Stimulated activated CD8-positive, alpha-beta memory T cell treated with anti-CD3 and anti-CD28 coated beads, Interleukin-7, amount 100 ng/mL, for 4 hours (primary cell): ENCODE measurements at places on chromosomes 4 and X.

- DNase-seq = no peak
Measured at GRCh38 chr4:68249434-68249833, 3.9 kb upstream of the TMPRSS11B start.

GRCh38 chrX:150482537-150483206 lies 85.7 kb upstream of the MTM1 start:
- peak; percentile 30 for DNase-seq

DNA sequence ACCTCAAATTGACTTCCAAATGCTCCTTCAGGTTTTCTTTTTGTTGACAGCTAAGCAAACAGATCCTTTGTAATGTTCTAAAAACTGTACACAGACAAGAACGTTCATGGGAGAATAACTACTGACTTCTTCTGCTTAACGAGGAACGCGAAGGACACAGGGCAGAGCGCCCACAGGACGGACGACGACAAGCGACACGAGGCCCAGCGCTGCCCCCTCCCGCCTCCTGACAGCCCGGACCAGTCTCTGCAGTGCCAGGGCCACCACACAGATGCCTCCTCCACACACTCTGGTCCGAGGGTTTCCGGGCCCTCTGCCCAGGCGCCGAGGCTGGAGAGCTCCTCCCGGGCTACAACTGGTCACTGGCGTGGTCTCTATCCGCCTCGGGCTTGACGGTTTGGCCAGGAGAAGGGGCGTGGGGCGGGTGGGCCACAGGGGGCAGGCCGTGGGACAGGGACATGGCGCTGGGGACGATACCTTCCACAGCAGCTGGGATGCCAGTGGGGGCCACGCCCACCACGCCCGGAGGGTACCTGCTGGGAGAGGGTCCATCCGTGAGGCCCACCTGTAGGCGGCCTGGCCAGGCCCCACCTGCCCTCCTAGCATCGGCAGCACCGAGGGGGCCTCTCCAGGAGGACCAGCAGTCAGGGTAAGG lies 36.9 kb downstream of the CTBP1 start:
- DNase-seq = no peak

GRCh38 chr4:146095091-146095690 lies 80.3 kb upstream of the LSM6 start:
- DNase-seq = no peak

GRCh38 chr4:153206534-153206933 lies 2.3 kb downstream of the TRIM2 start:
- DNase-seq = no peak

DNA sequence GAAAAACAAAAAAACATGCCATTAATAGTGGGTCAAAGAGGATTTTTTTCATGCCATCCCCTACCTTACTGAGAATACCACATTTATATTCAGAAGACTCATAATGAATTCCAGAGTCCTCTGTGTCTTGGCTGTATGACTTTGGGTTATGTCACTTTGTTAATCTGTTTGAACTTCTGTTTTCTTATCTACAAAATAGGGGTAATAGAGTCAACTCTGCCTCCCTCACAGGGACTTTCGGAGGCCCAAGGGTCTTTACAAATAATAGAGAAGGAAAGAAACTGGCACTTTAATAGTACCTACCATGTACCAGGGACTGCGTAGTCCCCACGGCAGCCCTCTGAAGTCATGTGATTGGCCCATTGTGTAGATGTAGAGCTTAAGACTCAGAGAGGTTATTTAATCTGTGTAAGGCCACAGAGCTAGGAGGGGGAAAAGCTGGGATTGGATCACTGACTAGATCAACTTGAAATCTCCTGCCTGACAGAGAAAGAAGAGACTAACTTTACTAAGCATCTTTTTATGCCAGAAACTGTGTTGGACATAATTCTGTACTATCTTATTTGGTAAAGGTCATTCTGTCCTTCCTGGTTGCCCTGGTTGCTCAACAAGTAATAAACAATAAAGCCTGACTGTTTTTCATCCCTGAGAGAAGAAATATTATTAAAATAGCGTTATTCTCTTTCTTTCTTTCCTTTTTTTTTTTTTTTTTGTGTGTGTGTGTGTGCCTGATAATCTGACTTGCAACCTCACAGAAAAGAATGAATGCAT lies 59.6 kb downstream of the NFKB1 start:
- DNase-seq = no peak

DNA sequence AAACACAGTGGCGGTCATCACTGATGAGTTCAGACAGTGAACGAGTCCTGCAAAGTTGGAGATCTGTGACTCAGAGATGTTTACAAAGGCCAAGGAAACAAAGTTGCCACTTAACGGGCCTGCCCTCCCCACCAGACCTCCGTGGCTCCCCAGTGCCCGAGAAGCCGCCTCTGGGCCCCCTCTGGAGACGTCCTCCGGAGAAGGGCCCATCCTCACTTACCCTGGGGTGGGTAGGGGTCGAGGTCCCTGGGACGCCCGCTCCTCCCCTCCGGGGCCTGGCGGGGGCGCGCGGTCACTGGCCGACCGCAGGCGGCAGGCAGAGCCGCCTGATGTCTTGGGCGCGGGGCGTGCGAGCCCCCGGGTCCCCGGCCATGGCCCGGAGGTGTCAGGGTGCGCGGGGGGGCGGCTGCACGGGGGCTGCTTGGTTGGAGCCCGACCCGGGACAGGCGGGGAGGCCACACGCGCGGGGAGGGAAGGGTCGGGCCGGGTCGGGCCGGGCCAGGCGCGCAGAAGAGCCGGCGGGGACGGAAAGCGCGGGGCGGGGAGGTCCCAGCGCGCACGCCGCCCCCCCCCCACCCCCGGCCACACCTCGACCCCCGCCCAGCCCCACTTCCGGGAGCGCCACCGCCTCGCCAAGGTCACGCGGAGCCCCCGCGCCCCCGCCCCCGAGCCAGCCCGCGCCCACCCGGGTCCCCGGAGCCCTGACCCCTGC lies 529 bp downstream of the DHRSX start:
- DNase-seq = peak; percentile 37

- no peak for DNase-seq
Measured at GRCh38 chr4:109506890-109507289, 53.2 kb upstream of the MCUB start.

GRCh38 chr4:147683188-147683591 lies 773 bp downstream of the PRMT9 start:
- DNase-seq = no peak

DNA sequence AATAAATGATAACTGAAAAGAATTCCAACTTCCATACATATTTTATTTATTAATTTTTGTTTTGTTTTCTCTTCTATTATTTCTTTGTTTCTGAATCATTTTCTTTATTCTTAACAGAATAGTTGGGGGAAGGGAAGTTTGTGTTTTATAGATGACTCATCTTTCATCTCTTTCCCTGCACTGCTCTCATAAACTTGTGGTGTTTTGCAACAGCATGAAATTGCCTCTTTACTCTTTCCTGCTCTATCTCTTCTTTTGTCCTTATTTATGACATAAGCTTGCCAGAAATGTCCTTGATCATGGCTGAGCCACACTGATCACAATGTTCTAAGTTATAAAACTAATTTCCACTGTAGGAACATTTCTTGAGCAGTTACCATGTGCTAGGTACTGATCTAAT lies 22.3 kb downstream of the QRFPR start:
- DNase-seq = no peak

GRCh38 chr4:173537613-173538147 lies 7.7 kb upstream of the HAND2 start:
- DNase-seq = no peak

GRCh38 chrX:139204898-139205667 lies 325.5 kb upstream of the F9 start:
- no peak for DNase-seq

DNA sequence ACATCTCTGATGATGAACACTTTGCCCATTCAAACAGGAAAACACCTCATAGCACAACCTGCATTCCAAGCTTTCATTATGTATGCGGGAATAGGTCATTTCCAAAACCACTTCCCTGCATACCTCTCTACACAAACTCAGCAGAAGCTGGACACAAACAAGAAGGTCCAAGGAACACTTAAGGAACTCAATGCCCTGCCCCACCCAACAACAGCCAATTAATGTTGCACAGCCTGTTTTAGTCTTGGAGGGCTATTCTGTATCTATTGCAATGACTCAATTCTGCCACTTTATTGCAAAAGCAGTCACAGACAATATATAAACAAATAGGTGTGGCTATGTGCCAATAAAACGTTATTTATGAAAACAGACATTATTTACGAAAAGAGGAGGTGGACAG lies 16.7 kb downstream of the OPHN1 start:
- DNase-seq = no peak

GRCh38 chrX:116285501-116285900 lies 115.0 kb downstream of the AGTR2 start:
- DNase-seq = no peak

DNA sequence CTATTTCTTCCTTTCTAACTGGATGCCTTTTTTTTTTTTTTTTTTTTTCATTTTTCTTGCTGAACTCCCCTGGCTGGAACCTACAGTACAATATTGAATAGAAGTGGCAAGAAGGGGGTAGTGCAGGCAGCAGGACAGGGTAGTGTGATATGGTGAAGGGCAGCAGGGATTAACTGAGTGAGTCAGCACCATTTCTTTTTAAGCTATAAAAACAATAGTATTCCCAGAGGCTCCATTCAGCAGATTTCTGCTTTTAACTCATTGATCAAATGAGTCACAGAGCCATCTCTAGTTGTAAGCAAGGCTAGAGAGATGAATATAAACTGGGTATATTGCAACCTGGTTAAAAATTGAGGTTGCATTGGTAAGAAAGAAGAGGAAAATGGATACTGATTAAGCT lies 53.6 kb upstream of the SETD7 start:
- no peak for DNase-seq

GRCh38 chr4:181593703-181594102 lies 649.5 kb upstream of the TENM3 start:
- DNase-seq = no peak

DNA sequence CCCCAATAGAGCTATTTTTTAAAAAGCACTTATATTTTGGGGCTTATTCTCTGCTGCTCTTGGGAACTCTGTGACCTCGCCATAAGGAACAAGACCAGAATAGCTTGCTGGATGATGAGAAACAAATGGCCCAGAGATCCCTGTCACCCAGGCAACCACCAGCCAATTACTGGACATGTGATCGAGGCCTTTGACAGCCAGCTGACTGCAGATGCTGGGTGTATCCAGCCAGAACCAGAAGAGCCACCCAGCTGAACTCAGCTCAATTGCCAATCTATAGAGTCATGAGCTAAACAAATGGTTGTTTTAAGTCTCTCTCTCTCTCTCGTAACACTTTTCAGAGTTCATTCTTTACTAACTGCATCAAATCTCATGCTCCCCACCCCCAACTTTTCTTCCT lies 24.4 kb upstream of the CITED1 start:
- DNase-seq = no peak

DNA sequence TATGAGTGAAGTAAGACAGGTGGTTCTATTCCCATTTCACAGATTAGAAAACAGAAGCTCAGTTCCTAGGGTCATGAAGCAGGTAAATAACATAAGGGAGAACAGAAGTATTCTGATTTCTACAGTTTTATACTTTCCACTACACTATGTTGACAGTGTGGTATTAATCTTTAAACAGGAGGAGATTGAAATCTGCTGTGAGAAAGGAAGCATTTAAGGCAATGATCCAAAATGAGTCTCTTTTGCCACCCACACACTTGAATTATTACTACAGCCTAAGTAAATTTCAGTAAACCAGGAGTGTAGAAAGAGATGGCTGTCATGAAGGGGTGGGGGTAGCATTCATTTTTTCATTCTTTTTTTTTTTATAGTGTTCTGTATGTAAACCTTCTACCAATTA lies 893.0 kb downstream of the C4orf33 start:
- no peak for DNase-seq

- no peak for DNase-seq
Measured at GRCh38 chrX:3462166-3462508, 115.7 kb upstream of the MXRA5 start.

DNA sequence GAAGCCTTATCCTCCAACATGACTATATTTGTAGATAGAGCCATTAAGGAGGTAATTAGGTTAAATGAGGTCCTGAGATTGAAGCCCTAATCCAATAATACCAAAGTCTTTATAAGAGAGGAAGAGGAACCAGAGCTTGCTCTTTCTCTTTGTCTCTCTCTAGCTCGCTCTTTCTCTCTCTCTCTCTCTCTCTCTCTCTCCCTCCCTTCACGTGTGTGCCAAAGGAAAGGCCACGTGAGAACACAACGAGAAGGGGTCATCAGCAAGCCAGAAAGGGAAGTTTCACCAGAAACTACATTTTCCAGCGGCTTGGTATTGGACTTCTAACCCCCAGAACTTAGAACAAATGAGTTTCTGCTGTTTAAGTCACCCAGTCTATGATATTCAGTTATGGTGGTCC lies 1540.5 kb downstream of the C4orf33 start:
- no peak for DNase-seq

GRCh38 chr4:749698-750666 lies 44.4 kb downstream of the PCGF3 start:
- DNase-seq = no peak

DNA sequence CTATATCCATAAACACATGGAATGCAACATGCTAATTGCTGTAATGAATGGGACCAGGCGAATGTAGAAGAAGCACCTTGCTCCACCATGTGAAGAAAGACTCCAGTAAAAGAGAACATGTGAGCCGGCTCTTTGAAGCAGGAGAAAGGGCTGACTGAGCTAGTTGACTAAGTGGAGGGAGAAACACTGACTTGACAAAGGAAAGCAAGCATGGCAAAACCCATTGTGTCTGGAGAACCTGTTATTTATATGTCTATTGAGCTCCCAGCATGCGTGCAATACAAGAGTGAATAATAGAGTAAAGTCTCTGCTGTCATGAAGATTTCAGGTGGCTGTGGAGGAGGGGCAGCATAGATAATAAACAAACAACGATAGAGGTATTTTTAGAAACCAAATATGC lies 559.9 kb downstream of the RAB28 start:
- DNase-seq = no peak

GRCh38 chr4:140305053-140305452 lies 68.4 kb upstream of the SCOC start:
- DNase-seq = no peak

- DNase-seq = no peak
Measured at GRCh38 chr4:105548483-105548882, 3.9 kb upstream of the ARHGEF38 start.

GRCh38 chr4:11426003-11426402 lies 2.7 kb downstream of the HS3ST1 start:
- no peak for DNase-seq

DNA sequence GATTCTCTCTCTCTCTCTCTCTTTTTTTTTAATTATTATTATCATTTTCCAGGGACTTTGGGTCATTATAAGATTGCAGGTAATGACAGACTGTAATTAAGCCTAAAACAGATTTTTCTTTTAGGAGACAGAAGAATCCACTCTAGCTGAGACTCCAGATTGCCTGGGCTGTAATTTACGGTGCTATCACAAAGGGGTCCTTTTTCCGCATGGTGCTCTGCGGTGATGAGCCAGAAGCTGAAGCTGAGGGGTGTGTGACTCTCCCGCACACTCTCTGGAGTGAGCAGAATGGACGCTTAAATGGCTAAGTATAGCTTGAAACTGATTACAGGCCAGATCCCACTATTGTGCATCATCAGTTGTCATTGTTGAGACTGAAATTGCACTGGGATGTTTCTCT lies 50.0 kb downstream of the LGI2 start:
- no peak for DNase-seq

GRCh38 chrX:38379088-38379487 lies 26.7 kb downstream of the OTC start:
- no peak for DNase-seq
